ENCODE measurements at places on chromosomes 13 and 19. TPM values are rescaled to one million over a fixed set of nuclear protein-coding genes. Genes with fewer than 3 reads are reported as not detected.

The FUT1 gene
- 6.3 TPM for polyA plus RNA-seq

The SULT2B1 gene
- polyA plus RNA-seq = 1.6 TPM

The FBXO27 gene
- 4.5 TPM for polyA plus RNA-seq

The EBI3 gene
- polyA plus RNA-seq = 1.3 TPM

The SRRM5 gene
- 1.7 TPM for polyA plus RNA-seq

The MED29 gene
- polyA plus RNA-seq = 32.9 TPM

The S1PR4 gene
- polyA plus RNA-seq = 1.7 TPM

The CLDND2 gene
- polyA plus RNA-seq = 1.6 TPM

The POMP gene
- polyA plus RNA-seq = 65.3 TPM

The SIGLEC5 gene
- 1.2 TPM for polyA plus RNA-seq

The TMPRSS9 gene
- polyA plus RNA-seq = 0.33 TPM

The KLK4 gene
- not detected for polyA plus RNA-seq

The NKG7 gene
- polyA plus RNA-seq = 3.2 TPM

The DDX39A gene
- 62.2 TPM for polyA plus RNA-seq

The ZNF433 gene
- polyA plus RNA-seq = 13.1 TPM

The EFNA2 gene
- polyA plus RNA-seq = 1.3 TPM

The ZNF534 gene
- 0.42 TPM for polyA plus RNA-seq

The ZNF763 gene
- 8.3 TPM for polyA plus RNA-seq

The ZC3H13 gene
- 70.1 TPM for polyA plus RNA-seq

The EEF2 gene
- polyA plus RNA-seq = 1,537 TPM

The IGFL2 gene
- 0.58 TPM for polyA plus RNA-seq

The CEACAM7 gene
- polyA plus RNA-seq = not detected

The NOTCH3 gene
- polyA plus RNA-seq = 127 TPM

The PODNL1 gene
- 1.7 TPM for polyA plus RNA-seq

The APLP1 gene
- 13.8 TPM for polyA plus RNA-seq

The RXFP2 gene
- not detected for polyA plus RNA-seq

The WDR88 gene
- 1.7 TPM for polyA plus RNA-seq

The PLVAP gene
- polyA plus RNA-seq = 10.1 TPM
